ENCODE measurements at places on chromosomes 2 and 18.

- no peak for DNase-seq
These were observed 52.1 kb downstream of the SPRED2 start for GRCh38 chr2:65380255-65380654.

DNA sequence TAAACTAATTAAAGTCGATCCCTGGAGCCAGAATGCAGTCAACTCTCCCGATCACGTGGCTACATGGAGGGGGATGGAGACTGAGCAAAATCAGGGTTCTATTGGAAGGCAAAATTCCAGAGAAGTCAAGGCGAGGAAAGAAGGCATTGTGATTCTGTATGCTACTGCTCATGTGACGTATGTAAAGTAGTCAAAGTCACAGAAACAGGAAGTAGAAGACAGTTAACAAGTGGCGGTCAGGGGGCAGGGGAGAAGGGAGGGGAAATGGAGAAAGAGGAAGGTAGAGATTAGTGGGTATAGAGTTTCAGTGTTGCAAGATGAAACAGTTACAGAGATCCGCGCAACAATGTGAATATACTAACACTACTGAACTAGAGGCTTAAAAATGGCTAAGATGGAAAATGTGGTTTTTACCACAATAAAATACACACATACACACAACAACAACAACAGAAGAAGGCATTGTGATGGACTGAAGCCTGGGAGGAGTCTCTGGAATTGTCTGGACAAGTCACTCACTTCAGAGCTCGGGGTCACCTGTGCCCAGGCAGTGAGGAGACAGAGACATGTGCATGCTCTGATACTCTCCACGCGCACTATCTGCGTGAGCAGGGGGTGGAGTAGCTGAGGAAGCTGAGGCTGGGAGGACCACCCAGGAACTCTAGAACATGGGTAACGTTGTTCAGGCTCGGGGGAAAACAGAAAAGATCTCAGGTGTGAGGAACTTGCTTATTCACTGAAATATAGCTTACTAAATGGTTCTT lies 89.9 kb upstream of the CDCA7 start:
- DNase-seq: peak; percentile 21

DNA sequence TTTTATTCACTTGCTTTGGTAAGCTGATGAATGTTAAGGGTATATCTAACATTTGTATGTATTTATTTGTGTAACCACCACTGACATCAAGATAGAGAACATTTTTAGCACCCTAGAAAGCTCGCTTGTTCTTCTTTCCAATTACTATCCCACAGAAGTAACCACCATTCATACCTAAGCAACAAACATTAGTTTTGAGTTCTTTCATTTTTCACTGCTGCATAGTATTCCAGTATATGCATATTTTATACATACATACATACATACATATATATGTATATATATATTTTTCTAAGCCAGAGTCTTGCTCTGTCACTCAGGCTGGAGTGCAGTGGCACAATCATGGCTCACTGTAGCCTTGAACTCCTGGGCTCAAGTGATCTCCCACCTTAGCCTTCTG lies 11.1 kb upstream of the DYM start:
- DNase-seq: no peak

DNA sequence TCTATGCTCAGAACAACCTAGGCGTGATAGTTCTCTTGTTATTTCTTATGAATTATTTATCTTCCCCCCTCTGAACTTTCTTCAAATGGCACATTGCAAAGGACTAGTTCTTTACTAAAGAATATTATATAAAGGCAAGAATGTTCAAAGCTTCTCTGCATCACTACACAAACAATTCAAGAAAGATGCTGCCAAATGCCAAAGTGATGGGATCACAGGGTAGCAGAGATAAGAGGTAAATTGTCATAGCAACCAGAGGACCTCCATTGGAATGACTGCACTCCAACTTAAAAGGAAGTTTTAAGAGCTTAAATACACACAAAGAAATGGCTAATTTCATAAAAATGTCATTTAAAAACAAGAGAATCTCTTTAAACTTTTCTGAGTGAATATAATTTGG lies 72.8 kb downstream of the AQP4 start:
- DNase-seq: no peak

GRCh38 chr2:192043216-192043870 lies 151.4 kb downstream of the TMEFF2 start:
- no peak for DNase-seq

DNA sequence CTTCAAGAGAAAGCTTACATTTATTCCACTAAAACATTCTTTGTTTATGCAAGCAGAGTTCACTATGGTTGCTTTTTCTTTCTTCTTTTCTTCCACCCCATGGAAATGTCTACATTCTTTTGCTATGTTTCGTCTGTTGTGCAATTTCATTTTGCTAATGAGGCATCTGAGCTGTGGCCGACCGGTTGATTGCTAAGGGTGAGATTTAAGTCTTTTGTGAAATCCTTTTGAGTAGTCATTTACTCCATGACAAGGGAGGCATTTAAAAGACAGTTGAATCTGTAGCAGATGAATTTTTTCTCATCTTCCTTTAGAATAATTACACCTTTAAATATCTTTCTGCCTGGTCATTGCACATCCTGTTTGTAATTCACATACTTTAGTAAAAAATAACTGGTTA lies 324.1 kb upstream of the THUMPD2 start:
- no peak for DNase-seq

- DNase-seq: no peak
These were observed 120.5 kb downstream of the TANC1 start for GRCh38 chr2:159088906-159089305.

GRCh38 chr2:28358668-28359201 lies 33.9 kb upstream of the FOSL2 start:
- no peak for DNase-seq

- no peak for DNase-seq
These were observed 50.3 kb upstream of the SP3 start for GRCh38 chr2:174015428-174015827.

- no peak for DNase-seq
These were observed 53.8 kb downstream of the TEX44 start for GRCh38 chr2:231646476-231646875.

DNA sequence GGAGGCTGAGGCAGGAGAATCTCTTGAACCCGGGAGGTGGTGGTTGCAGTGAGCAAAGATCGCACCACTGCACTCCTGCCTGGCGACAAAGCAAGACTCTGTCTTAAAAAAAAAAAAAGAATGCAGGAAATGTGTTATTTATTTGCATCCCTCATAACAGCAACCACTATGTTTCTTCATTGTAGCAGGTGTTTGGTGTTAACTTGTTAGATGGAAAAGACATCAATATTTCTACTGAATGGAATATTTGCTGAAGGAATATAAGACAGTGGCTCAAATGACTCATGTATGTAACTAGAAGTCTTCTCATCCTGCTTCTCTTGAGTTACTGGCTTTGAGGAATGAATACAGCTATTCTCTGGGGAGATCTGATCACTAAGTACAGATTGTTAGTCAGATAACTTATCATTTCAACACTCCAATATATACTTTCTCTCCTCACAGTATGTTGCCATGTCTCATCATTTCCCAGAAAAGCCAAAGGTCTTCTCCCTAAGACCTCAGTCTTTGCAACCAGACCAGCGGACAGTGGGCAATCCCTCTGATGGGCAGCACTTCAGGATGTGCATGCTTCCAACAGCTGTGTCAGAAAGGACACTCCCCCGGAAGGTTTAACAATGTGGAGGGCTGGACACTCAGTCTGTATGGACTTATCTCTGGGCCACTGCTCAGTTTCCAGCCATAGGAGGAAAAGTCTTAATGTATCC lies 104.4 kb upstream of the STK17B start:
- no peak for DNase-seq

GRCh38 chr2:193963472-193964119 lies 1693.4 kb upstream of the SLC39A10 start:
- DNase-seq: peak; percentile 3

GRCh38 chr2:46309052-46309953 lies 12.1 kb downstream of the EPAS1 start:
- no peak for DNase-seq

DNA sequence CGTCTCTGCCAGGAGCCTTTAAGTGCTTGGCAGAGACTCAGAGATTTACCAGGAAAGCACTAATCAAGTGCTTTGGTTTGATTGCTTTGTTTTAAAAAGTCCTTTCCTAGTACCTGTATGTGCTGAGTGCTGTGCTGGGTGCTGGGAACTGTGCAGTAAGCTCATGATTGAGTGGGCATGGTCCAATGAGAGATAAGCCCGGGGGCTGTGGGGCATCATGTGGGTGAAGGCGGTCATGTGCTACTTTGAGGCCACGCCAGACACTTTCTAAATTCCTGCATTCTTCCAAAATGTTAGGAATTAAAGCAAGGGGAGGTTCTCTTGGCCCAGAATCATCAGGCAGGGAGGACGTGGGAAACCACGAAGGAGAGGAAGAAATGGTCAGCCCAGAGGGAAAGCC lies 109.0 kb downstream of the ACAA2 start:
- no peak for DNase-seq

DNA sequence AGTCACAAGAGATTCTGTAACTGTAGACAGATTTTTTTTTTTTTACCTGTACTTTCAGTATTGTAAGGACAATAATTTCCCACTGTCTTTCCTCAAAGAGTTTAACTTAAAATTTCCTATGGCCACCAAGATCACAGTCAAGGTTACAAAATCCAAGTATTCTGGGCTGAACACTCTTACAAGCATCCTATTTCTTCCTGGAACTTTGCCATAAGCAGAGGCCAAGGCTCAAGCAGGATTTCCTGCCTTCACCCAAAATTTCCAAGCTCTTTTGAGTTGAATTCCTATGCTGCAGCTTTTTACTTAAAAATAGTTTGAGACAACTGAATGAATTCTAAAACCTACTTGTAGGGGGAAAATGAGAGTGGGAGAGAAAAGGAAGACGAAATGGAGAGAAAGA lies 299.4 kb downstream of the ZNF516 start:
- no peak for DNase-seq

DNA sequence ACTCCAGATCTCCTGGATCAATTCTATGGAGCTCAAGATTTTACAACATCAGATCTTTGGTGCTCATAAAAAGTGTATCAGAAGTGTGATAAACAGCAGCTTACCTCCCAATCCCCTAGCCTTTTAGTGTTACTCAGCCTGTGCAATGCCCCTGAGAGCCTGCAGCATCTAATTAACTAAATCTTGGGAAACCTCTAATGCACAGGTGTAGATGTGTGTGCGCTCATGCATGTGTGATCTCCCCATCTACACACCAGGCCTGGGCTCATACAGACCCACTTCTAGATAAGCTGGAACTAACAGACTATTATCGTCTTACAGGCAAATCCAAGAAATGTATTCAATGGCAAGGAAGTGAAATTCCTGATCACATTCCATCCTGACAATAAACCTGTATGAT lies 7.5 kb downstream of the SUCLG1 start:
- no peak for DNase-seq

GRCh38 chr2:16036951-16037350 lies 96.6 kb downstream of the MYCN start:
- DNase-seq: no peak

- DNase-seq: no peak
These were observed 758 bp downstream of the LYPD1 start for GRCh38 chr2:132668987-132669907.

- no peak for DNase-seq
These were observed 254.1 kb upstream of the RASGRP3 start for GRCh38 chr2:33222309-33222708.

DNA sequence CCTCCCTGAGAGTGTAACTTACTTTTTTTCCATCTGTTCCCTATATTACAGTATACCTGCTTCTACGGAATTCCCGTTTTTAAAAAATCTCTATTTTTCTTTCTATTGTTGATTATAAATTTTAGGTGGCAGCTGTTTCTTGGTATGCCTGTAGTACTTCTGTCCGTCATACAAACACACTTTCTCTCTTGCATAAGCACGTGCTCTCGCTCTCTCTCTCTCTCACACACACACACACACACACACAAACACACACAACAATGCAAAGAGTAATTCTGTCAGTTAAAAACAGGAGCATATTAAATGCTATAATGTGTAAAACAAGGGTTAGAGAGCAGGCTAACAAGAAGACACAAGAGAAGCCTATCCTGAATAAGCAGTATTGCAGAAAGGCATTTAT lies 140.5 kb downstream of the THADA start:
- no peak for DNase-seq

GRCh38 chr2:61998426-61998825 lies 93.0 kb downstream of the COMMD1 start:
- DNase-seq: no peak

- DNase-seq: no peak
These were observed 61.8 kb downstream of the BIN1 start for GRCh38 chr2:127044977-127045661.

GRCh38 chr2:85066874-85067351 lies 66.3 kb upstream of the TCF7L1 start:
- peak; percentile 84 for DNase-seq

- no peak for DNase-seq
These were observed 257.1 kb downstream of the MYO3B start for GRCh38 chr2:170434900-170435621.

DNA sequence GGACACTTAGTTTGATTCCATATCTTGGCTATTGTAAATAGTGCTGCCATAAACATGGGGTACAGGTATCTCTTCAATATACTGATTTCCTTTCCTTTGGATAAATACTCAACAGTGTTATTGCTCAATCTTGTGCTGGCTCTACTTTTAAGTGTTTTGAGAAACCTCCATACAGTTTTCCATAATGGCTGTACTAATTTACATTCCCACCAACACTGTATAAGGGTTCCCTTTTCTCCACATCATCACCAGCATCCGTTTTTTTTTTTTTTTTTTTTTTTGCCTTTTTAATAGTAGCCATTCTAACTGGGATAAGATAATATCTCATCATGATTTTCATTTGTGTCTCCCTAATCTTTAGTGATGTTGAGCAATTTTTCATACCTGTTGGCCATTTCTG lies 29.9 kb upstream of the GALNT5 start:
- no peak for DNase-seq

DNA sequence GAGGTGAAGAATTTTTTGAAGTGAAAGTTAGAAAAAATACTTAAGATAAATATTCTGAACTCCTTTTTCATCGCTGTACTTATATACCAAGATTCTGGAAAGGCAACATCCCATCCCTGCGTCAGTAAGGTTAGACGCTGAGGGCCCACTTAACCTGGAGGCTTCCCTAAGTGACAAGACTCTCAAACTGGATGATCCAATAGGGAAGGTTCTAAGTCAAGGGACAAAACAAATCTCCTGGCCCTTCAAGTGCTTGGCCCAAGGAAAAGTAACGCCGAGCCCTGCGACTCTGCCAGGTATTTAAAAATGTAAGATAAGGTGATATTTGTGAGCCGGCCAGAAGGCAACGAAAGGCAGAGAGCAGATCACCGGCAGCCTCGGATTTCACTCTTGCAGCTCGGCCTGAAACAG lies 1.3 kb downstream of the STK39 start:
- no peak for DNase-seq

- DNase-seq: no peak
These were observed 142.8 kb downstream of the GALNT3 start for GRCh38 chr2:165651233-165651632.

GRCh38 chr2:162838136-162838497 lies 450 bp downstream of the KCNH7 start:
- no peak for DNase-seq

DNA sequence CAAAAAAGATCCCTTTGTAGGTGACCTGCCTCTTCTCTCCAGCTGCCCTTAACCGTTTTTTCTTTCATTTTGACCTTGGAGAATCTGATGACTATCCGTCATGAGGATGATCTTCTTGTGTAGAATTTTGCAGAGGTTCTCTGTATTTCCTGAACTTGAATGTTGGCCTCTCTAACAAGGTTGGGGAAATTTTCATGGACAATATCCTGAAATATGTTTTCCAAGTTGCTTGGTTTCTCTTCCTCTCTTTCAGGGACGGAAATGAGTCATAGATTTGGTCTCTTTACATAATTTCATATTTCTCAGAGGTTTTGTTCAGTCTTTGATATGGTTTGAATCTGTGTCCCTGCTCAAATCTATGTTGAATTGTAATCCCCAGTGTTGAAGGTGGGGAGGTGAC lies 34.0 kb downstream of the ZC3H8 start:
- DNase-seq: no peak

- no peak for DNase-seq
These were observed 69.0 kb upstream of the LMAN1 start for GRCh38 chr18:59428018-59428417.

Data from left kidney (tissue), 8 donors.